ENCODE measurements at places on chromosomes 2 and 18.

DNA sequence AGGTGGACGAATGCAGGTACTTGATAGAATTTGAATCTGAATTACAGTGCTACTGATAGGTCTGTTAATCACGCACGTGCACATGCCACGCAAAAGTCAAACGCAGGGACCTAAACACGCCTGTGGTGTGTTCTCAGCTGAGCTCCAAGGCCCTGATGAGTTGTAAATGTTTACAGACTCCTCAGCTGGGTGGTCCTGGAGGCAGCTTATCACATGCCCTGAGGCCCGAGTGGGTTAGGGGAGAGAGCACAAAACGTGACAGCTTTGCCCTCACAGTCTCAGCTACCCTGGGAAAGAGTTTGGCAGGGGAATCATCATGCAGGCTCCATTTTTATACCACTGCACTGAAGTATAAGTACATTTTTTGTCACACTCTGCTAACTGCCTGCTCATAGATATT lies 68.3 kb upstream of the FAM110C start:
- no peak for DNase-seq

DNA sequence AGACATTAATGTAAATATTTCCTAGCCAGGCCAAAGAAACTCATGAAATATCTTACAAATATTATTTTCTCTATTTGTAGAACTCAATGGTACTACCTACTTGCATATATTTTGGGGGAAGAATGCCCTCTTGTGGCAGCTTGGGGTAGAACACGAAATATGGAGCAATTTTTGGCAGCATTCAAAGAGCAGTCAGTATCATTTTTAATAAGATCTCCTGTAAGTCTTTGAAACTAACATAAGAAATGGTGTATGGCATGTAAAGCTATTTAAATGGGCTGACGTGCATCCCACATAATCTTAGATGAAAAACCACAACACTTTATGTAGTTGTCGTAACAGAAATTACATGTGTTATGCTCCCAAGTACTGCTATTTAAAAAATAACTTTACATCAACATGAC lies 62.3 kb upstream of the CCDC195 start:
- DNase-seq: peak; percentile 43

DNA sequence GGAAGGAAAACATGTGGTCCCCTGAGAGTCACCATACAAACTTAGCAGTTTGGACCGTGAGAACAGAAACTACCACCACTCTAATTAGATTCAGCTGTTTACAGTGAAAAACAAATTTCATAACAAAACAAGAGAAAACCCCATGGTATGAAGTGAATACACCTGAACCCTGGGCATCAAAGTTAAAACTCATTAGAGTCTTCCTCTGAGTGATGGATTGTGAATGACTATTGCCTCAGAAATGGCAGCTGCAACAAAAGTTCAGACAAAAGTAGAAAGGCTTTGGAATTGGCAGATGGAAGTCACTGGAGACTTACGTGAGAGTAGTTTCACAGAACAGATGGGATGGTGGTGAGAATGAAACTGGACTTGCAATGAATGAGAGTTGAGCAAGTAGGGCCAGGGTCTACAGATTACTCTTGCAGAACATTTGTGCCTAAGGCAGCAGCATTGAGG lies 98.0 kb downstream of the AAK1 start:
- no peak for DNase-seq

DNA sequence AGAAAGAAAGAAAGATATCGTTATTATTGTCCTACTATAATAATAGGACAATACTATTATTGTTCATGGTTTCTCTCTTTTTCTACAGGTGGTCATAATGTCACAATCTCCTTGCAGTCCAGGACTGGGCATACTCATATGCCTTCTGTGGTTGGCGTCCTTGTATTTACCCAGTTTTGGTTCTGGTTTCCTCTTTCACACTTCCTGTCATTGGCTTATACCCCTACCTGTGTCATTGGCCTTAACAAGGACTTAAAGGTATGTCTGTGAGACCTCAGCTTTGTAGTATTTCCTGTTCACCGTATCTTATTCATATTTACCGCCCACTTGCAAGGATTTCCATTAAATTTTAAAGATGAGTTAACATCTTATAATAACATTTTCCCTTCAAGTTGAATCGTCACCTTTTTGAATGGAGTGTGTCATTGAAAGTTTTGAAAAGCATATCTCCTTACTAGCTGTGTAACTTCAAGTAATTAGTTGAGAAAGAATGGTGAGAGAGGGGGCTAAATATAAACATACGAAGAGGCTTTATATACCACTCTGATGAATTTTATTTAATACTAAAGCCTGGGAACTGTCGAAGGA lies 36.5 kb upstream of the HTR2B start:
- DNase-seq: no peak

- peak; percentile 79 for DNase-seq
Measured at GRCh38 chr18:3037423-3037915, 24.5 kb upstream of the LPIN2 start.

DNA sequence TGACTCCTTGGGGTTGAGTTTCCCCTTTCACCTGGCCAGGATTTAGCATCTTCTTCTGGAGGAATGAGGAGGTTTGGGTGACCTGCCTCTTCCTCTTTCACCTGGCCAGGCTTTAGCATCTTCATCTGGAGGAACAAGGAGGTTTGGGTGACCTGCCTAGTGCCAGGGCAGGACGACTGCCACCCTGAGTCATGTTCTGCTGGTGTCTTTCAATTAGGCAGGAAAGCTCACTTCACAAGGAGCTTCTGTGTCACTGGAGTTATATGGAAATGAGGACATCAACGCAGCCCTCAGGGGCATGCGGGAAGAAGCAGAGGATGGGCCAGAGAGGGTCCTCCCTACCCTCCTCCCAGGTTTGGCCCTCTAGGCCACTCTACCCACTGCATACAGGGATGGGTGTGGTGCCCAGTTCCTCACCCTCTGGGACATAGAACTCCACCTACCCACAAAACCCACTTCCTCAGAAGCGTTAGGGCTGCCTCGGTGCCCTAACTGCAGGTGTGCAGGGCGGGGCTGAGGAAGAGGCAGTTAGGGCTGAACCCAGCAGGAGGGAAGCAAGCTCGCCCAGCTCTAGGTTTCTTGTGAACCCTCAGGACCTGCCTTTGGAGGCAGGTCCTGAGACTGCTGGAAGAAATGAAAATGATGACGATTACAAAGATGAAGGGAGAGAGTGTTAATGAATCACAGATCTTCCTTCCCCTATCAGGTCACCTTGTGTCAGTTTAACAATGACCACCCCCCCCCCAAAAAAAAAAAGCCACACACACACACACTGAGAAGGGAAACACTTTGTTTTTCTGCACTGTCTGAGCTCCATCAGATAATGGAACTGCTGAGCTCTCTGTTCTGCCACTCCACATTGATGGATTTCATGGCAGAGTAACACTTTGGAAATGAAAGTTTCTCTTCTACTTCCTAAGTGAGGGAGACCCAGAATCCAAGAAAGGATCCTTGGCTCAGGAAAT lies 71.0 kb downstream of the ARL4C start:
- no peak for DNase-seq

DNA sequence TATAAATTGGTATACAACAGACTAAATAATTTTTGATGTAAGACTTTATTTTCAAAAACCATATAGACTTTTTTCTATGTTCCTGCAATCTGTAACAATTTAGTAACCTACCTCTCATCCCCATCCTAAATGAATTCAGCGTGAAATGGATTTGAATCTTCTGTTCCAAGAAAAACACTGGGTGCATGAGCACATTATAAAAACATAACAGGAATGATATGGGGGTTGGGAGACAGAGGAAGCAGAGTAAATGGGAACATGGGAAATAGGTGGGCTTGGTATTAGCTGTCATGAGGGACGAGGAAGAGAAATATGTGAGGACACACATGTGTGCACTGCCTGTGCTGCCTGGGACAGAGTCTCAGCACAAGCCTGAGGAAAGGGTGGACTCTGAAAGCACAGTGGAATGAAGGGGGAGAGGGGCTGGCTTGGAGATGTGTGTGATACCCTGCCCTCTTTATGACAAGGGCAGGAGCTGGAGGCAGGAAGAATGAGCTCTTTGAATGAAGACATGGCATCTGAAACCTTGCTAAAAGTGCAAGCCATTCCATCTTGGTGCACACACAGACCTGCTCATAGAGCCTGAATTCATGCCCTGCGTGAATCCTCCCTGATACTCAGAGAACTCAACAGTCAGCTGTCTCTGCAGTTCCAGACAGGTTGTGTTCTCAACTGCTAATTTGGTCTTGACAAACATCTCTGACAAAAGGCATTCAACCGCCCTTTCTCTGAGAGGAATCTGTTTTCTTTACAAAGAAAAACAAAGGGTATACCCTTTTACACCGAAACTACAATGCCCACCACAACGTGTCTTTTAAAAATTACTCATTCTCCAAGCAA lies 66.6 kb downstream of the EPB41L3 start:
- no peak for DNase-seq

- peak; percentile 77 for DNase-seq
Measured at GRCh38 chr2:102141970-102142828, at the start of gene IL1R1. TSS of gene IL1R1 (plus strand) at chr2:102142746. CDS start at chr2:102157725, 14,979 bp downstream.

- no peak for DNase-seq
Measured at GRCh38 chr2:7348761-7349160, 431.5 kb downstream of the RNF144A start.

DNA sequence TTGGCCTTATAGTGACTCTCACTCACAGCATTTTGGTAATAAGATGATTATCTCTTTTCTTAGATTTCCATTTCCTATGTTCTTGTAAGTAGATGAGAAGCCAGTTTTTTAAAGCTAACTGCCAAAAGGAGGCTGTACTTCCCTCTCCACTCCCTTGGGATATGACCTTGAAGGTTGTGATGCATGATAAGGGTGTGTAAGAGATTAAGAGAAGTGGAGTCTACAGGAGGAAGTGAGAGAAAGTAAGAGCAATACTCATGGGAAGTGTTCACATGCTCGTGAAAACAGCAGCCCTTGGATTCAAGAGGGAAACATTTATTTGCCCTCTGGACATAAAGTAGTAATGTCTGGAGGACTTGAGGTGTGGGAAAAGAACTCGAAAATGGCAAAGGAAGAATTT lies 171.5 kb downstream of the EVA1A start:
- no peak for DNase-seq

- no peak for DNase-seq
Measured at GRCh38 chr2:188569431-188570165, 277.9 kb downstream of the GULP1 start.

DNA sequence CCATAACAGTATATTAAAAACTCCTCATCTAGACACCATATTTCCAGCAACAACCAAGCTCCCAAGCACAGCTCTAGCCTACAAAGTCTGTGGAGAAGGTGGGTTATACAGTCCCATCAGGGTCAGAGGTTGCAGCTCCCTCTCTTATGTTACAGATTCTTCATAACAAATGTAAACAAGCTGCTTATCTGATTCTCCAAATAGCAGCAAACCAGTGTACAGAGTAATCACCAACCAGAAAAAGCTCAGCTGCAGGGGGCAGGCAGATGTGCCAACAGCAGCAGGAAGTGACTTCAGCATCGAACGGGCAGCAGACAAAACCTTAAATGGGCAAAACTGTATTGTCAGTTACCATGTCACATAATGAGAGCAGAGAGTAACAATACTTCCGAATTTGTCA lies 52.9 kb upstream of the NABP1 start:
- DNase-seq: no peak

DNA sequence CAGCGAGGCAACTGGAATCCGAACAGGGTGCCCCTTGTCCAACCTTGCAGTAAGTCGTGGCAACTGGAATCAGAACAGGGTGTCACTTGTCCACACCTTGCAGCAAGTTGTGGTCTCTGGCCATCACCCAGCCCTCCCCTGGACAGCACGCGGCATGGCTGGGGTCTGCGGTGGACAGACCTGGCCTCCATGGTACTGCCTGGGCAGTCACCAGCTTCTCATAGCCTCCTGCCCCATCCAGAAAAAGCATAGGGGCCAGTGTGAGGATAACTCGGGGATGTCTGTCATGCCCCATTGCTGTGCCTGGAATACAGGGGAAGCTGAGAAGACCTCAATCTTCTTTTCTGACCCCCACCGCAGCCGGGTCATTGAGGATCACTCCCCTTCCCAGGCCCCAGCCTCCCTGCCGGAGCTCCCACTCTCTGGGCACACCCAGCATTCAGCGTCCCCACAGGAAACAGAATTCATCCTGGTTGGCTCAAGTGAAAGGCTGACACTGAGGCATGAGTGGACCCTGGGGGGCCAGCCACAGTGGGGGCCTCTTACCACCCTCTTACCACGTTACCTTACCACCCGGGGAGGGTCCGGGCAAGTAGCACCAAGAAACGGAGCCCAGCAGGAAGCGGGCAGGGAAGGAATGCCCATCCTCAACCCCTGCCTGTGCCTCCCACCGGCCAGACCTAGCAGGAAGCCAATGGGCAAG lies 68.0 kb upstream of the RAB6C start:
- no peak for DNase-seq

DNA sequence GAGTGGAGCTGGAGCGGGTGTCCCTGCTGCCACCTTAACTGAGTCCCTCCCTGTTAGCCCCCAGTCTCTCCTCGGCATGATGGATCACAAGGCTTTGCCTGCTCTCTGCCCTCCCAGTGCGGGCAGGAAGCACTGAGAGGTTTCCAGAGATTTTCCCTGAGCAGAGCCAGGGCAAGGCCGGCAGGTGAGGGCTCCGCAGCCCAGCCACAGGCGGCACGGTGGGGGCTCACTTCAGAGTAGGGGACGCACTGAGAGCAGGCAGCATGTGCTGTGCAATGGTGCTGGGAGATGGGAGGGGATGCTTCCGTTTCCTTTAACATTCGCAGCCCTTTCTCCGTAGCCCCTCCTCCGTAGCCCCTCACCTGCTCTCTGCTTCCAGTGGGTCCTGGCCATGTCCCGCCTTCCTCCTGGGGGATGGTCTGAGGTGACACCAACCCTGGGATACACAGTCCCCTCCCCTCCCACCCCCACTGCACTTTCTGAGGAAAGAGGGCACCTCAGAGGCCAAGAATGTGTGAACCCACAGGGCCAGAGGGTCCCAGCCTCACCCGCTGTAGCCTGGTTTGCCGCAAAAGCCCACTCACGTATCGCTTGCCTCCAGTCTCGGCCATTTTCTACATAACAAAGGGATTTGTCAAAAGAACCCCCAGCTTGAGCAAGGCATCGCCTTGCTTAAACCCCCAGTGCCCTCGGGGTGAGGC lies 10.7 kb downstream of the KCNF1 start:
- no peak for DNase-seq

- DNase-seq: no peak
Measured at GRCh38 chr2:120830096-120830830, 94.6 kb downstream of the GLI2 start.

DNA sequence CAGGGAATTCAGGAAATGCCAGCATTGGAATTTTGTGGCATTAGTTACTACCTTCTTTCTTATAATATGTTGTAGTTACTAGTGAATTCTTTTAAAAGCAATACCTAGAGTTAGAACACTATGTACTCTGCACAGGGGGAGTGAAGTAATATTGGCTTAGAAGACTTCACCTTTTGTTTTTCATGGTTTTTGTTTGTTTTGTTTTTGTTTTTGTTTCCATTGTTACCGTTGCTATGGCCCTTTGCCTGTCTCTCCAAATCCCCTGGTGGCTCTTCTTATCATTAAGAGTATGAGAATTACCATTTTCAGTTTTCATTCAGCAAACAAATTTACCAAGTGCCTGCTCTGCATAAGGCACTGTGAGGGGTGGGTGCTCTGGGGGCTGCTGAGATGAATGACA lies 160.1 kb downstream of the HAUS1 start:
- DNase-seq: no peak

- peak; percentile 57 for DNase-seq
Measured at GRCh38 chr18:23784832-23785245, 95.6 kb downstream of the LAMA3 start.

Measured in hepatic stellate cell (primary cell).